ENCODE measurements at places on chromosomes 7 and 10.

DNA sequence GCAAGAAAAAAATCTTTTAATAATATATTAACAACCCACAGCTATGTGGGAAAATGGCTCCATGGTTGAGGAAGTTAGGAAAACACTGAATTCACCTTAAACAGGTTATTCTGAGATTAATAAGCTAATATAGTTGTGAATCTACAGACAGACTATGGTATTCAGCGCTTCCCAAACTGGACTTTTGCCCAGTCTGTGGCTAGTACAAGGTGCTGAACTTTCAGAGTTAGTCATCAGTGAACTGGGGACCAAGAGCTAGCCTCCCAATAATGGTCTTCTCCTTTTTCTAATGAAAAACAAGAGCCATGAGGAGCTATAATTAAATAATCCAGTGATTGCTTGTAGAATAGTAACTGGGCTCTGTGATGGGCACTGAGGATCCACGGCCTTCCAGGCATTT, 65.3 kb downstream of the FRMPD2 start:
- no peak for DNase-seq

DNA sequence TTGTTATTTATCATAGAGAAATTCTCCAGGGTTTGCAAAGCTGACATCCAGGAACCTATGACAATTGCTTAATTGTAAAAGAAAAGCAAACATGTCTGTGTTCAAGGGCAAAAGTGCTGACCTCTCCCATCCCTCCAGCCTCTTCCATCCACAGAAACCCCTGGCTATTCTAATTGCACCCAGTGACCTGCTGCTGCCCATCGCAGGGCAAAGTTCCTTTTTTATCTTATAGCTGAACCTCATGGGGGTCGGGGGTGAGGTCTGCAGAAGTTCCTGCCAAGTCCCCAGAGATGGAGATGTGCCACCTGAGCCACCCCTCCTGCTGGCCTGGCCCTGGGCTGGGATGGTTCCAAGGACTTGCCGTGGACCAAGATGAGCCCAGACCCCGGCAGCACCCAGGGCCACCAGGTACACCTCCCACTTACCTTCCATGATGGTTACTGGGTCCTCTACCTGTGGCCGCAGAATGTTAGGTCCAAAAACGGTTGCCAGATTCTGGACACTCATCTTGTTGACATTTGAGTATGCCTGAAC, 146.5 kb downstream of the MAPK8 start:
- DNase-seq, result no peak

DNA sequence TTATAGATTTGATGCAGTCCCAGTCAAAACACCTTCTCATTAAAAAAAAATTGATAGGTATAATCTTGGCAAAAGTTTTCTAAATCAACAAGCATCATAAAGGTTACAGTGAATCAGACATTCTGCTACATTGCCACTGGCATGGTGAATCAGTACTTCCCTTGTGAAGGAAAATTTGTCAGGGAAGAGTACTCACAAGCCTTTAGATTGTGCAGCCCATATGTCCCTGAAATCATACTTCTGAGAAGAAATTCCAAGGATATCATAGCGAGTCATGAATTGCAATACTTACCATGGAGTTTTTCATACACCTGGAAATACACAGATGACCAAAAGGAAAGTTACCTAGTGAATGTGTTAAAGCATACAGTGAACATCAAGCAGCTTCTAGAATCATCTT, 17.2 kb downstream of the VSTM2A start:
- DNase-seq, result no peak

- no peak for DNase-seq
Observed at GRCh38 chr10:53003094-53003493, 230.5 kb upstream of the MBL2 start.

DNA sequence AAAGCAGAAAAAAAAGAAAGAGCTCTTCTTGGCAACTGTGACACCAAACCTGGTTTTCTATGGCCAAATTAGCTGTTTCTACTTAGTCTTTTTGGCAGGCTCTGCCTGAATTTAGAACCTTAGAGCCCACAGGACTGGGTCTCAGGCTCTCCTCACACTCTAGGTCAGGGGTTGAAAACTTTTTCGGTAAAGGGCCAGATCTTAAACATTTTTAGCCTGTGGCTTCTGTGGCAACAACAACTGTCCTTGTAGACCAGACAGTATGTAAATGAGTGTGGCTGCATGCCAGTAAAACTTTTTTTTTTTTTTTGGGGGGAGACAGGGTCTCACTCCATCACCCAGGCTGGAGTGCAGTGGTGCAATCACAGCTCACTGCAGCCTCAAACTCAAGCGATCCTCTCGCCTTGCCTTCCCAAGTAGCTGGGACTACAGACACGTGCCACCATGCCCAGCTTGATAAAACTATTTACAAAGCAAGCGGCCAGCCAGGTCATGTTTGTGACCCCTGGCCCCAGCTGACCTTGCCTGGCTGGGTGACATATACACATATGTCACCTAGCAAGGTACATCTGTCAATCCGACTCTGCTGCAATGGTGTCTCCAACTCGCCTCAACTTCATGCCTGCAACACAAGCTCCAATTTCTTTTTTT, 17.4 kb downstream of the KPNA7 start:
- no peak for DNase-seq

DNA sequence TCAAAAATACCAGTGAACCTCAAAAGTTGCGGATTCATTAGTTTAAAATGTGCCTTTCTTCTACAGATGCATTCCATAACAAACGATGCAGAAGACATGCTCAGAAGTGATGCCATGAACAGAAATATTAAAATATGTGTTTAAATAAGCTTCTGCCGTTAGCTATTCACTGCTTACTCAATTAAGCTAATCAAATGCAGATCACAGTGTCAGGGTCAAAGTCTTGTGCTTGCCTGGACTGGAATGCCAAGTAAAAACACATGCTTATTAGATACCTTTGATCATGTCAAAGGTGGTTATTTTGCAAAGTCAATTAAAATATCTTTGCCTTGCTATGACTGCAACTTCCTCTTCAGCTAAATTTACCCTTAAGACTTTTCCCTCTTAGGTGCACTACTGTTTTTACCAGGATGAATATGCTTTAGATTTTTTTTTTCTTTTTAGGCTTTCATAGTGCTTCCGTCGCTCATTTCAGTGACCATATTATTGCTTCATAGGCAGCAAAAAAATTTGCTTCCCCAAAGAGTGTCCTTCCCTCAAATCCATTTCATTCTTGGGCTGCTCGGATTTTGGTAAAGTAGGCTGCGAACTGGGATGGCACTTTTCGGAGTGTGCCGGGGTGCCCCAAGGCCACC, 905 bp downstream of the ASB13 start:
- DNase-seq, result no peak
